ENCODE measurements at places on chromosomes 2 and 18. TPM values are rescaled to one million over a fixed set of nuclear protein-coding genes. Genes with fewer than 3 reads are reported as not detected.
A peak's percentile ranks its signal among the peaks of the same experiment; 100 is the strongest.

The CHRND gene
- total RNA-seq: not detected

GRCh38 chr2:23235292-23235691 is 149.7 kb upstream of the KLHL29 start:
- peak; percentile 25 for DNase-seq

DNA sequence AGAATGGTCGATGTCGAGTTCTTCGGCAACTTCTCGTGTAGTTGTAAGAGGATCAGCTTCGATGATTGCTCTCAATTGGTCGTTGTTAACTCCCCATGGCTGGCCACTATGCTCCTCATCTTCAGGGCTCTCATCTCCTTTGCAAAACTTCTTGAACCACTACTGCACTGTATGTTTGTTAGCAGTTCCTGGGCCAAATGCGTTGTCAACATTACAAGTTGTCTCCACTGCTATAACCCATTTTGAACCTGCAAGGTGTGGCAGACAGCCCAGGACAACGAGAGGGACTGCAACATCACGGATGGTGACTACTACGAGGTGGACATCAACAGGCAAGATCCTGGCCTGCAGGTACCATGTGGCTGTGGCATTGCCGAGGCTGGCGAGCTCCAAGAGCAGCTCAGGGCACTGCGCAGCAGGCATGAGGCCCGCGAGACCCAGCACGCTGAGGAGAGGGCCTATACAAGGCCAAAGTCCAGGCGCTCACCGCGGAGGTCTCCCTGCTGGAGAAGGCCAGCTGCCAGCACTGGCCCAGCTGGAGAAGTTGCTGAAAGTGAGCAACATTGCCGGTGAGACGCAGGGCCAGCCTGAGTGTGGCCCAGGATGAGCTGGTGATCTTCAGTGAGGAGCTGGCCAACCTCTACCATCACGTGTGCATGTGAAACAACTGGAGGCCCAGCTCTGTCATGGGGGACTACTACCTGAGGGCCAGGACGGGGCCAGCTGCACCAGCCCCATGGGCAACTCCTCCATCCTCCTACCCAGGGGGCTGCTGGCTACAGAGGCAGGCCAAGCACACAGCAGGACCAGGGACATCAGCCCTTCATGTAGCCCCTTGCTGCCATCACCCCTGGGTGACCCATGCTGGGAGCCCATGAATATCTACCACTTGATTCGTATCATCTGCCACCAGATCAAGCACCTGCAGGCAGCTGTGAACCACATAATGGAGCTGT is 20.2 kb downstream of the CLK1 start:
- no peak for DNase-seq

DNA sequence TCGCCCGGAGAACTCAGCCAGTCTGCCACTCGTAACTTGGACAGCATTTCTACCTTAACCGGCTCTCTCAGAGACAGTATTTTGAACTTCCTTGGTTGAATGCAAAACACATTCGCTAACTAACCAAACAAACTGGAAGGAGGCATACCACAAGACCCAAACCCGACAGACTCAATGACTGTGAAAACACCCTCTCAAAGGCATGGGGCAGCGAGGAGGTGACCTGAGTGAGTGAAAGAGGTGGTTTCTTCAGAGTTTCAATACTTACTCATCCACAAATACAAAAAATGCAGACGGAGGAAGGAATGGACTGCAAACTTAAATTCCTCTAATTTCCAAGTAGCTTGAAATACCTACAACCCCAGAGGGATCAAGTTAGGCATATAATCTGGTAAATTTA is 132.9 kb downstream of the GAREM1 start:
- DNase-seq: no peak

DNA sequence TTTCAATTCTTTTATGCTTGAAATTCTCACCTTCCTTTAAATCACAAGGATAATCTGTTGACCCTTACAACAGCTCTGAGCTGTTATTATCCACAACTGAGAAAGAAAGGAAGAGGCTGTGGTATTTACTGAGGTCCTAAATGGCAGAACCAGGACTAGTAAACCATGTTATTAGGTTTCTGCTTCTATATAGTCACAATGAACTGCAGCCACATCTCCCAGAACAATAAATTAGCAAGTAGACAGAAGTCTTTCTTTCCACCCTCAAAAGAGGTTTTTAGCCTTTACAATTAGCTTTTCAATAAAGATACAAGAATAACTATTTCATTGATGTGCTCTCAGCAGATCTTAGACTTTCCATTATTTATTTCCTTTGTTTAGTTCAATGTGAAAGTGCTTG is 374.2 kb downstream of the NRXN1 start:
- DNase-seq: no peak

GRCh38 chr2:232981356-232981755 is 31.7 kb downstream of the NGEF start:
- no peak for DNase-seq

DNA sequence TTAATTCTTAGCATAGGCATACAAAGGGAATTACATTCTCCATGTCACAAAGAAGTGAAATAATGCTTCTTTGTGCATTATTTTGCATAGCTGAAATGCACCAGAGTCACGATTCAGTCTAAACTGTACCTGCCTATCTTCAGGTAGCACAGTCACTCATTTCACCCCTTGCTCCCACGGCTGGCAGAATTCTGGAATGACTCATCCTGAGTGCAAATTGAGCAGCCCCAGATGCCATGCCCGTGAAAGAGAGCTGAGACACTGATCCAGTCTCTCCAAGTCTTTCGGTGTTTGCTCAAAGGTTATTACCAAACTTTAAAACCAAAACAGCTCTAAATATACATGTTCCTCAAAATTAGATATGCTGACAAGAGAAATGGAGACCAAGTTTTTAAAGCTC is 168.3 kb upstream of the POU3F3 start:
- DNase-seq: no peak

DNA sequence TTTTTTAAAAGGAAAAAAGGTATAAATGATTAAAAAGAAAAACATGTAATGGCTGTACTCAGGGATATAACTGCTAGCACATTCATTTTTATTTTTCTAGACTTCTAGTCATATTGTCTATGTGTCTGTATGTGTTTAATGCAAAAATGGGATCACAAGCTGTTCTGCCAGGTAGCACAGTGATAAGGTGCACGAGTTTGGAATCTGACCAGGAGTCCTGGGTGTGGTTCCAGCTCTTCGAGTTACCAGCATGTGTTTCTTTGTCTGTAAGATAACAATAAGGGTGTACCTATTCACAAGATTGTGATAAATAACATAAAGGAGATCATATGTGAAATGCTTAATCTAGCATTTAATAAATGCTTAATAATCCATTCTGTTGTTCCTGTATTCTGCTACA is 145.3 kb downstream of the PKP4 start:
- no peak for DNase-seq

- peak; percentile 64 for DNase-seq
Measured at GRCh38 chr2:40240070-40240469, 211.8 kb downstream of the SLC8A1 start.

GRCh38 chr2:135386993-135387392 is 144.0 kb downstream of the ZRANB3 start:
- no peak for DNase-seq

The KIF5C gene
- total RNA-seq: 1.7 TPM

DNA sequence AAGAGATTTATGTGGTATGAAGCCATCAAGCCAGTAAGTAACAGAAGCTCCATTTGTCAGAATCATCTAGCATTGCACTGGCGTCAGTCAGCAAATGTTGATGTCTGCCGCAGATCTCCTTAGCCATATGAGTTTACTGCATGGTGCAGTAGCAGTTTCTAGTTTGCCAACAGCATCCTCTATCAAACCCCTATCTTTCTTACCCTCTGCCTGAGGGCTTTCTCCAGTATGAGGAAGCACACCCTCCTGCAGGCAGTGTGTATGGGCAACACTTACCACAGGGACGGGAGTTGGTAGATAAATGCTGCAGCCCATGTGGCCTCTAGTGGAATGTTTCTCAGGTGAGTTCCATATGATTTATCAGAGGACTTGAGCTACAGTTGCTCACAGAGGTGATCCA is 63.7 kb downstream of the EFEMP1 start:
- DNase-seq: no peak

The GREB1L gene
- total RNA-seq: 2.7 TPM

DNA sequence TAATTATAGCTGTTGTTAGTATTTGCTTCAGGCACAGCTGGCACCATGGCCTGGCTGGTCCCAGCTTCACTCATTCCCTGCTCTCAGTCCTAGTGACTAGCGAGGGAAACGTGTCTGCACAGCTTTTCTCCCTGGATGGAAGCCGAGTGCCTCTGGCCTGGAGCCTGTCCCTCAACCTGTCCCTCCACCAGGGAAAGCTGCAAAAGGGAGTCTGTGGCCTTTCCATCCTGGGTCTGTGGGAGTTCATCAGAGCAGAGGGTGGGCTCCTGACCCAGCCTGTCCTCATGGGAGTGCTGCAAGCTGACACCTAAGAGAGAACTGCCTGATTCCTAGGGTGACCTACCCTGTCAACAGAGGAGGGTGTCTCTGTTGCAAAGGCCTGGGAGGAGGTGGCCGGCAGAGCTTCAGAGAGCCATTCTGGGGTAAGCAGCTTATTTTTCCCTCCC is 118.3 kb downstream of the CAPN13 start:
- no peak for DNase-seq

- no peak for DNase-seq
Measured at GRCh38 chr18:62438402-62438801, 84.4 kb upstream of the ZCCHC2 start.

DNA sequence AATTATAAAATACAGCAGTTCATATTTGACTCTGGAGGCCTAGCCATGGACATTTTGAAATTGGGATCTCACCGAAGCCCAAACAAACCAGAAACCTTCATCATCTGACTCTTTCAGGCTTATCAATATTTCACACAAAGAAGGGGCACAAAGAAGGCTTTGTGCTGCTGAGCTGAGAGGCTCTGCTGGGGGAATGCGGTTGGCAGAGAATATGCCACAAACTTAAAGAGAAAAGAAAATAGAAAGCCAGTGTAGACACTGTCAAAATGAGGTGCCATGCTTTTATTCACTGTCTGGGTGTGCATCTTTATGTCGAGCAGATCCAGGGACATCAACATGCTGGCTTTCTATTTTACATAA is 162.6 kb downstream of the QPCT start:
- DNase-seq: no peak

- peak; percentile 60 for DNase-seq
Measured at GRCh38 chr2:217218269-217219163, 358.7 kb upstream of the TNP1 start.

DNA sequence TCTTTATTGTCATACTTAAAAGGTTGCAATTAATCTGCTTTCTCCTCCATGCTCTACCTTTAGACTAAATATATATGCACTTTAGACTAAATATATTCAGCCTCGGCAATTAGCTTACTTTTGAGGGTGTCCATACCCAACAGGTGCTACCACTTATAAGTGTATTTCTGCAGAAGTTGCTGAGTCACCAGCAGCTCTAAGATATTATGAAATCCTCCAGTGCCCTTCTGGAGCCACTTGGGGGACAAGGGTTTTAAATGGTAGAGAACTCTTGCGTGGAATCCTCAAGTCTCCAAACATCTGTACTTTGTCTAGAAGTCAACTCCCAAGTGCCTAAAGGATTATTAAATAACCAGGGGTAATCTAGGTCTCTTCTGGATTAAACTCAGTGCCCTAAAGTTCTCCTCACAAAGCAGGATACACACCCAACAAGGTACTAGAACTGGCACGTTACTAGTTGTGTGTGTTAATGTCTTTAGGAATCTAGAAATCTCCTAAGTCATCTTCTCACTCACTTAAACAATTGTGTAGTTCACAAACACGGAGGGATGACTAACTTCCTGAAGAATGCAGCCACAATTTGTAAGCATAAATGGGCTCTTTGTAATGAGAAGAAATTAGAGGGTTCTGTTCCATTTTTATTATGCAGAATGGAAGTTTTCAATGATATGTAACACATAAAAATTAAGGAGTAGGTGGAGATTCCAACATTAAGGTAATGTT is 159.7 kb downstream of the CD226 start:
- DNase-seq: peak; percentile 91

- peak; percentile 82 for DNase-seq
Measured at GRCh38 chr2:47307066-47307465, 95.9 kb upstream of the MSH2 start.

- DNase-seq: no peak
Measured at GRCh38 chr2:234497594-234498235, 834 bp upstream of the ARL4C start.

The GMCL1 gene
- 7.5 TPM for total RNA-seq

GRCh38 chr2:20091305-20091991 is 40.0 kb upstream of the LAPTM4A start:
- DNase-seq: no peak

The C2orf72 gene
- total RNA-seq: 0.75 TPM

The AFF3 gene
- total RNA-seq: 0.37 TPM

DNA sequence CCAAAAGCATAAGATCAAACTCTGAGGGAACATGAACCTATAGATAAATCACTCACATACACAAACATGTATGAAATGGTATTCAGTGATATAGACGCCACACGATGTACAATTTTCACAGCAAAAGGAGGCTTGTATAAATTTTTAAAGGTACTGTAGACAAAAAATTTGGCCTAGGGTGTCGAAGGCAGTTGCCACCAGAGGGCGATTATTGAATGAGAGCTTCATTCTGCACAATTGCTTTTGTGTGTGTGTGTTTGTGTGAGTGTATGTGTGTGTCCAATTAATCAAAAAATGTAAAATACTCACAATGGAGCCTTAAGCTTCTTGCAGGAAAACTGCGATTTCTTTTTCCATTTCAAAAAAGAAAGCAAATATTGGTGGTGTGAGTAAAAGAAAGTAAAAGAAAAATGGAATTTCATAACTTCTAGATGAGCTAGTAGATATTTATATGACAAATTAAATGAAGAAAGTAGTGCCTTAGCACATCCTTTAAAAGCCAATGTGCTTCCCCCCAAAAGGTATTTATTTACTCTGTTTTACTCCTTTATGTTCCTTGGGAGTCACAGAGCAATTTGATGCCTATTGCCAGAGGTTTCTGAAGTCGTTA is 800.1 kb downstream of the SATB2 start:
- peak; percentile 38 for DNase-seq

The EFHD1 gene
- 3.7 TPM for total RNA-seq

- DNase-seq: no peak
Measured at GRCh38 chr18:48608581-48608980, 69.8 kb downstream of the CTIF start.

DNA sequence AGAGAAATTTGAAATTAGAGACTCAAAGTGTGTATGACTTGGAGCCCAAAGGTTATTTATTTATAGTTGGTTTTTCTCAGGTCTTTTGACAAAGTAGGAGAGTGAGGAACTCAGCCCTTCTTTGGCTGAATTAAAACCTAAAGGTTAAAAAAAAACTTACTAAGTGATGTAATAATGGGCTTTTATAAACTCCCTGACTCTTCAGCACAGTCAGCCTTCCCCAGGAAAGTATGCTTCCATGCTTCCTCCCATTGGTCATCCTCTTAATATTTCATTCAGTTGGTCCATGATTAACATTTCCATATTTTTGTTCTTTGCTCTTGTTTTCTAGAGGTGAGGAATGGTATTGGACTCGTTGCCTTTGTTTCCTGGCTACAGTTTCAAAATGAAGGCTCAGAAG is 7.2 kb downstream of the ARPC2 start:
- no peak for DNase-seq
